ENCODE measurements at places on chromosomes 2 and 18.
A peak's percentile ranks its signal among the peaks of the same experiment; 100 is the strongest.

GRCh38 chr2:179349670-179350303, 85.2 kb upstream of the SESTD1 start:
- DNase-seq = no peak

GRCh38 chr2:15953891-15954680, 13.7 kb downstream of the MYCN start:
- no peak for DNase-seq

GRCh38 chr2:136117909-136118818, at the start of gene CXCR4:
CXCR4 (minus strand) TSS chr2:136118149; CDS start chr2:136118060, 89 bp downstream.
- peak; percentile 82 for DNase-seq

DNA sequence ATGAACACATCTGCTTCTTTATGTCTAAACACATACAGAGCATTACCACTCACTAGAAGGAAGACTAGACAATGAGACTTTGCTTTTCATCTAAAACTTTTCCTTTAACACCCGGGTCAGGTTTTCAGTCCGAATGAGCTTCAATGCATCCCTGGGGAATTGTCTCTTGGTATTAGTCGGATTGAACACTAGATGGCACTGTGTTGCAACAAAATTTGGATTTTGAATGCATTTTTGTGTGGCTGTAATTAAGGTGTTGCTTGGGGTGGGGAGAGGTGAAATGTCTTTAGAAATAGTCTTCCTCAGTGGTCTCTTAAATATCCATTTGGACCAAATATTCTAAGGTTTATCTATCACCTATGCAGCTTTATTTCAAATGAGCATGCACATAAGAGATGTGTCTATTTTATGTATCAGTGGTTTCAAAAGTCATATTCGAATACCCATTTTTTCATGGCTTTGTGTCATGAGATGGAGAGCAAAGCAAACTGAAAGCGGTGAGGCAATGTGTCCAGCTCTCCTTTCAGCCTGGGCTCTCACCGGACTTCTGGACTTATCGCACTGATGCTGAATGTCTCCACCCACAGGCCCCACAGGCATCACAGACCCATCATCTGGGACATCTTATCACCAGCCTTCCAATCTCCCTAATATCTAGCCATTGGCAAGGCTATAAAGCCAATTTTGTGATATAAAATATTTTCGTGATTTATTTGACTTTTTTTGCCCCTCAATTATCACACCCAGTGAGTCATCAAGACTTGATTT, 510.3 kb downstream of the RNF144A start:
- DNase-seq = no peak

DNA sequence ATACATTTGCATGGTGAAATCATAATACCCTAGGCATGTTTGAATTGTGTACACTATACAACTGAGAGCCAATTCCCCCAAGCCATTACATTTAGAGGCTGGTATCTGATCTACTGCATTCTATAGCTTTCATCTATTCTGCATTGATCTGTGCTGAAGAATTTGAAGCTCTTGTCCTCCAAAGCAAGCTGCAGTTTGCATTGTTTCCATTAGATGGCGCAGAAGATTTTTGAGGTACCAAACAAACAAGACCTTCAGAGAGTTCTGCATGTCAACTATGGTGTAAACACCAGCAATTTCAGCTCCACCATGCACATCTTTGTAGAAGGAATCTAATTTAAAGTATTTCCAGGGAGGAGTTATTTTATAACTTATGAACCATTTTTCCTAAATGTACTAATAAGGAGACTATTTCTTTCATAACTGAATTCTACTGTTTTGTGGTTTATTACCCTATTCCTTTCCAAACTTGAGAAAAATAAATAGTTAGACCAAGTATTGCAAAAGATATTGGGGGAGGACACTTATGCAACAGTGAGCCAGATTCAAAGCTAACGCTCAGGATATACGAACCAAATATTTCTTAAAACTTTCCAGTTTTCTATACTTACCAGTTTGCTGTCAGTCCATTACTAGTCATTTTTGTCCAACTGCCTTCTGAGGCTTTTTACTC, 761.8 kb upstream of the ACVR2A start:
- DNase-seq = peak; percentile 53

DNA sequence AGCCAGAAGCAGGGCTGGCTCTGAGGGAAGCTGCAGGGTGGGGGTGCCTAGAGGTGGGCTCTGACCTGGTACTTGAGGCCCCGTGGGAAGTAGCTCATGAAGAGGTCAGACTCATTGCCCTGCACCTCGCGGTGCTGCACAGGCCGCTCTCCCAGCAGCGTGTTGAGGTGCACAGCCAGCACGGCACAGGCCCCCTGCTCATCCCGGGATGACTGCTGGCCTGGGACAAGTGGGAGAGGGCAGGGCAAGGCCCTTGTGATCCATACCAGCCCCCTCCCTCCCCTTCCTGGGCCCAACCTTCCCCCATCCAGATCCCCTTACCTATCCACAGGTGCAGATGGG, 8.7 kb downstream of the CAPG start:
- DNase-seq = no peak

GRCh38 chr2:234546770-234547169, 49.9 kb upstream of the ARL4C start:
- DNase-seq = no peak

Measured in ureter (tissue), 1 donor.